ENCODE measurements at places on chromosomes 13 and 19.

- DNase-seq: no peak
Observed at GRCh38 chr13:93635616-93636032, 409.0 kb downstream of the GPC6 start.

DNA sequence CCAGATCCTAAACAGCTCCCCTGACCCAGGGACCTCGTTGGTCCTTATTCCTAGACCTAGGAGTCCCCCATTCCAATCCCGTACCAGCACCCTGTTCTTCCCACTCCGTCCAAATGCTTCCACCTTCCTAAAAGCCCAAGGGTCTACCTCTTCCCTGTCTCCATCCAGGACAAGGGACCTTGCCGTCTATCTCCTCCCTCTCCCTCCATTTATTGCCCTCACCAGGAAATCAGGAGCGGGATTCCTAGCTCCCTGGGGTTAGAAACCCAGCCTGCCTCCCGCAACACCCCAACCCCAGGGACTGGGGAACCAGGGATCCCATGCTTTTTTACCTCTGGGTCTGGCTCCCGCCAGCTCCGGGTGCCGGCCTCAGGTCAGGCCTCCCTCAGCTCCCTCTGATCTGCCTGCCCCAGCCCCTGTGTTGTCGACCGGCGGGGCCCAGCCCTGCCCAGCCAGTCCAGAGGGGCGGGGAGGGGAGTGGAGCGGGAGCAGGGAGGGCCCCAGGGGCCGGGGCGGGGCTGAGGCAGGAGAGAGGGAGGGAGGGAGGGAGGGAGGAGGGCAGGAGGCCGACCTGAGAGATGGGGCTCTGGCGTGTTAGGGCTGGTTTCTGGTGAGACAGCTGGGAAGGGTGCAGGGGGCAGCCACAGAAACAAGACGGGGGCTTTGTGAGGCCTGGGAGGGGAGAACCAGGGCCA is at the start of gene B3GNT8:
Gene B3GNT8 (minus strand): TSS at position 423 of the 695 bp plus-strand sequence. CDS start 596 bp downstream, outside the sequence.
- DNase-seq: peak; percentile 28

DNA sequence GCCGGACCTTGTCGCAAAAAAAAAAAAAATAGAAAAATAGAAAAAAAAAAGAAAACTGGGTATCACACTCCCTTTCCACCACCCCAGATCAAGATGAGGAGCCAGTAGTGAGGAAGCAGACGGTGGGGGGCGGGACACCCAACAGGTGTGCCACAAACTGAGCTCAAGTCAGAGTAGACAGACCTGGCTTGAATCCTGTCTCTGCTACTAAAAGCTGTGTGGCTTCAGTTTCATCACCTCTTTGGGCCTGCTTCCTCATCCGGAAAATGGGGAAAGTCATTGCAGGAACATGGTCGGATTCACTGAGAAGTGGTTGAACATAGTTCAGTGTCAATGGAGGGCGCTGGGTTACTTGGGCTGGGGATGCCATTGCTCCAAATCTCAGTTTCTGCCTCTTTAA is 2.9 kb downstream of the HIF3A start:
- no peak for DNase-seq

DNA sequence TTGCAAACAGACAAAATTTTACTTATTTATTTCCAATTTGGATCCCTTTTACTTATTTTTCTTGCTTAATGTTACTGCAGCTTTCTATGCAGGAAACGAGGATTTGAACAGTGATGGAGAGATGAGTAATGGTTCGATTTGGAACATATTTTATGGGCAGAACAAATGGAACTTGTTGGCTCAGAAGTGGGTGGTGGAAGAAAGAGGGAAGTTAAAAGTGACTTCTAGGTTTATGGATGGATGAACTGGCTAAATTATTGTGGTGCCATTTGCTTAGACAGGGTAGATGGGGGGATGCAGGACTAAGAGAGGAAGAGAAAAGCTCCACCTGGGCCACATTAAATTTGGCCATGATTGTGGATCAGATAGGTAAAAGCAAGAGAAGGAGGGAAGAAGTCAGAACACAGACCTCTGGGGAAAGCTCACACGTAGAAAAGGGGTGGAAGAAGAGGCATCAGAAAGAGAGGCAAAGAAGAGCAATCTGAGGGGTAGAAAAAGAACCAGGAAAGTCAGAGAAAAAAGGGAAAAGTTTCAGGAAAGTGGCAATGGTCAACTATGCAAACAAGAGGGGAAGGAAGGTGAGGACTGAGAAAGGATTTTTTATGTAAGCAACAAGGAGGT is 768 bp upstream of the CYSLTR2 start:
- DNase-seq: no peak

DNA sequence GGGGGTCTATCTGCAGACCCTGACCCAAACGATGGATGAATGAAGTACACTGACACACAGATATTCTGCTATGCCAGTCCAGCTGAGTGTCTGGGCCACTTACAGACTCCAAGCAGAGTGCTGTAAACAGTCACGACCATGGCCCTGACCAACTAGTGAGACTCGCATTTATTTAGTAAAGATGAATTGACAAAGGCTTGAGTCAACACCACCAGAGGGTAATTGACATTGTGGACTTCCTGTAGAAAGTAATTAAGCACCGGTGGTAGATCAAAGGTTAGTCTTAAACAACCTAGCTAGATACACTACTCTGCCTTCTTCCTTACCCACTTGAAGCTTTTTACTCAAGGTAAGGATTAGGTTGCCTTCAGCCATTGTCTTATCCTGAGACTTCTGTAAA is 63.4 kb upstream of the KPNA3 start:
- DNase-seq: no peak

DNA sequence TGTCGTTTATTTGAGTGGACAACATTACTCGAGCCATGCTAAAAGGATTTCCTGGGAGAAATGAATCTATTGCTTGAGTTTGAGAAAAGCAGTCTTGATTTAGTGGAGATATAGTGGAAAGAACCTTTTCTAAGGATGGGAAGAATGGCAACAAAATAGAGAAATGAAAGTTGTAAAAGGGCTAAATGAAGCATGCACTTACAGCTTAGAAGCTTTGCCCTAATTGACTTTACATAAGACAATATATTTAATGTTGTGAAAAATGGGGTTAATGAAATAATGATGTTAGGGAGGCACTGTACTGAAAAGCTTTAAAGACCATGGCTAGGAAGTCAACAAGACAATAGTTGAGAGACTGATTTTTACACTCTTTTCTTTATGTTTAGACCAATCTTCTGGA is 35.4 kb downstream of the SLC10A2 start:
- DNase-seq: no peak

DNA sequence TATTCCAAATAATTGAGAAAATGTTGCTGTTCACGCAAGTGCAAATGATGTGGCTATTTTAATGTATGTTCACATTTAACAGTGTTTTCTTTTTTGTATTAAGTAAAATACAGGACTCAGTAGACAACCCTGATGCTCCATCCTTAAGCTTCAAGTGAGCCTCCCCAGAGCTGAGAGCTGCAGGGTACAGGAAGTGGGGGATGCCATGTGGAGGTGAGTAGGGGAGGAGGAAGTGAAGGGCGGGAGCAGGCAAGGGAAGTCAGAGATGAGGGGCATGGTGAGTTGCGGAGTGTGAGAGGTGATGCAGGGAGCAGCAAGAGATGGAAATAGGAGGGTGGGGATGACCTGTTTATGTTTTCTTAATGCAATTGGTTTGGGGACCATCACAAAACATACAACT is 711.0 kb downstream of the UQCRFS1 start:
- DNase-seq: no peak

Measured in activated CD4-positive, alpha-beta T cell treated with anti-CD3 and anti-CD28 coated beads, Interleukin-2, amount 50 U/mL, for 4 hours (primary cell).